ENCODE measurements at places on chromosomes 12 and 14.

DNA sequence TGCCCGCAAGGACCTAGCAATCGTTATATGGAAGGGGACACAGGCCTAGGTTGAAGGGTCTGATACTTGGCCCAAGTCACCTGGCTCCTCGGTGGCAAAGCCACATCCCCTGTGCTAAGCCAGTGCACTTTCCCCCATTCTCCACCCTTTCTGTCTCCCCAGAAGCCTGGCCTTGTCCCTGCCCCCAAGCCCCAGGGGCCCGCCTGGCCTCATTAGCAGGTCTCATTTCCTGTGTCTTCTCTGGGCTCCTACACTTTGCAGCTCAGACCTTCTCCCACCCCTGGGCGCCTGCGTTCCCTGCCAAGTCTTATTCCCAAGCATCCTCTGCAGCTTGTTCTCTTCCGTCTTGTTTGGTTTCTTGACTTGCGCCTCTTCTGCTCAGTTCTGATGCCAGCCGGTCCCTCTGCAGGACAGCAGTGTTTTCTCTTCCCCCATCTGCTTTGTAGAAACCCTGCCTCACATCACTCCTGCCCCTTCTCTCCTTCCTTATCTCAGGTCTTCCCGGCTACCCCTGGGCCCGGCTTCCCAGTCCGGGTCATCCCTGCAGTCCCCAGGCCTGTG, 66.7 kb downstream of the SLC24A4 start:
- no peak for DNase-seq

DNA sequence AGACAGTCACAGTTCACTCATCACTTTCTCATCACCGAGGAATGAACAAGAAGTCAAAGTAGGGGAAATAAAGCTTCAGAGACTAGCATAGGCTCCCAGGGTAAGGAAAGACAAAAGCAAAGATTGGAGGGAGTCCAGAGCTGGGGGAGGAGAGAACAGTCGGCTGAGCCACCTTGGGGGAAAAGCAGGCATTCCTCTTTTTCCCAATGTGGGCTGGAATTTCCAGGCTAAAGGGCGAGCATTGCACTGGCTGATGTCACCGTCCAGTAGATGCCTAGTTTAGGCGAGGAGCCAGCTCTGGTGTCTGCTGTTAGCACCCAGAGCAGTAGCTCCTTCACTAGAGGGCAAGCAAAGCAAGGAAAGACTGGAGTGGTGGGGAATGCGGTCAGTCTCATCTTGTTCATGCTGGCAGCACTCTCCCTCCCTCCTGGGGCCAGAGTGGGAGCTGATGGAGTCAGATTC, 8.5 kb upstream of the KRT75 start:
- DNase-seq: peak; percentile 99

DNA sequence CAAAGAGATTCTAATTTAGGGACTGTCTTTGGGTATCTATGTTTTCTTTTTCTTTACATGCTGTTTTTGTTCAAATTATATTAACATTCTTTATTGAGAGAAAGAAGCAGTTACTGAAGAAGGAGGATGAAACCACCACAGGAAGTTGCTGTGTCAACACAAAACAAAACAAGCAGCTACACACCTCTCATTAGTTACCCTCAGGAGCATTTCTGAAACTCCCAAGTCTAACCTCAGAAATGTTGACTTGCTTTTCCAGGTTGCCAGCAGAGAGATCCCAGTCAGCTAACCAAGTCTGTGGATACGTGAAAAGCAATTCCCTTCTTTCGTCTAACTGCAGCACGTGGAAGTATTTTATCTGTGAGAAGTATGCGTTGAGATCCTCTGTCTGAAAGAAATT, 33.5 kb downstream of the CLEC1A start:
- no peak for DNase-seq

DNA sequence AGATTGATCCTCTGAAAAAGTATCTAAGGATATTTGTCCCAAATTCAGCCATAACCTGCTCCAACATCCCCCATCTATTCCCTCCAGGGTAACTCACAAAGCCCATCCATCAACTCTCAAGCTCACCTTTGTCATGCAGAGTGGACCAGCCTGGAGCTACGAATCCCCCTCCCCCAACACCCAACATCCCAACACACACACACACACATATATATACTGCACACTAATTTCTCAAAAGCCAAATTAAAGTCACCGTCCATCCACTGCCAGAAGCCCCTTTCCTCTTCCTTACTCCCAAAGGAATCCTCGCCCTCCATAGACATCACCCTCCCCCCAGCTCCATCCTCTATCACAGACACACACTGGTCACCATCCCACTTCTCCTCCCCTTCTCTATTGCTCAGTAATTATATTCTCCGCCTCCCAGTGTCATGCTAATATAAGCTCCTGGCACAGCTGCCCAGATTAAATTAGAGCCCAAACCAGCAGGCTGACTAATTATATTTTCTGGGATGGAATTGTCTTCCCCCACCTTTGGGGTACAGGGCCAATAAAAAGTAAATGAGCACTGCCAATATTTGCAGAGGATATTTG, 13.5 kb upstream of the TESPA1 start:
- no peak for DNase-seq

DNA sequence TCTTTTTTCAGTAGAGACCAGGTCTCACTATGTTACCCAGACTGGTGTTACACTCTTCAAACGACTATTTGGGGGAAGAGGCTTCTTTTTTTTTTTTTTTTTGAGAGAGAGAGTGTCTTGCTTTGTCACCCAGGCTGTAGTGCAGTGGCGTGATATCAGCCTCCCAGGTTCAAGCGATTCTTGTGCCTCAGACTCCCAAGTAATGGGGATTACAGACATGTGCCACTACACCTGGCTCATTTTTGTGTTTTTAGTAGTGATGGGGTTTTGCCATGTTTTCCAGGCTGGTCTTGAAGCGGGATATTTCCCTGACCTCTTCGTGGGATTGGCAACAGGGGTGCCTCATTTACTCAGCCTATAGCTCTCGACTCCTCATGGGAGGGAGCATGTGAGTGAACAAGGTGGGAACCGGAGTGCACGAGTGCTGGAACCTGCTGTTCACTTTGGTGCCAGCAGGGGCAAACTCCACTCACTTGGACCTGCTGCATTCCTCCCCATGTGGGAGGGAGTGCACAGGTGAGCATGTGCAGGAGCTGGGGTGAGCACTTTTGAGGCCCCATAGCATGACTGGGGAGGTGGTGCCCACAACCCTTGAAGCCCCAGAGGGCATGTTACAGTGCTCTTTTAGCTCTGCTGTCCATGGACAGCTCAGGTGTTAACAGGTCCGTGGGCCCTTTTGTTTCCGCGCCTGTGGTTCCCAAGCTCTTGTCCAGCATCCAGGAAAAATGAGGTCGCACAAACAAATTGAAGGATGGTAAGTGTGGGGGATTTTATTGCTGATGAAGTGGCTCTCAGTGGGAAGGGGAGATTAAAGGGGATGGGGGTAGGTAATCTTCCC, 79.1 kb upstream of the HECTD1 start:
- DNase-seq: no peak

- peak; percentile 91 for DNase-seq
Measured at GRCh38 chr12:96198965-96199364, 4.8 kb downstream of the ELK3 start.

DNA sequence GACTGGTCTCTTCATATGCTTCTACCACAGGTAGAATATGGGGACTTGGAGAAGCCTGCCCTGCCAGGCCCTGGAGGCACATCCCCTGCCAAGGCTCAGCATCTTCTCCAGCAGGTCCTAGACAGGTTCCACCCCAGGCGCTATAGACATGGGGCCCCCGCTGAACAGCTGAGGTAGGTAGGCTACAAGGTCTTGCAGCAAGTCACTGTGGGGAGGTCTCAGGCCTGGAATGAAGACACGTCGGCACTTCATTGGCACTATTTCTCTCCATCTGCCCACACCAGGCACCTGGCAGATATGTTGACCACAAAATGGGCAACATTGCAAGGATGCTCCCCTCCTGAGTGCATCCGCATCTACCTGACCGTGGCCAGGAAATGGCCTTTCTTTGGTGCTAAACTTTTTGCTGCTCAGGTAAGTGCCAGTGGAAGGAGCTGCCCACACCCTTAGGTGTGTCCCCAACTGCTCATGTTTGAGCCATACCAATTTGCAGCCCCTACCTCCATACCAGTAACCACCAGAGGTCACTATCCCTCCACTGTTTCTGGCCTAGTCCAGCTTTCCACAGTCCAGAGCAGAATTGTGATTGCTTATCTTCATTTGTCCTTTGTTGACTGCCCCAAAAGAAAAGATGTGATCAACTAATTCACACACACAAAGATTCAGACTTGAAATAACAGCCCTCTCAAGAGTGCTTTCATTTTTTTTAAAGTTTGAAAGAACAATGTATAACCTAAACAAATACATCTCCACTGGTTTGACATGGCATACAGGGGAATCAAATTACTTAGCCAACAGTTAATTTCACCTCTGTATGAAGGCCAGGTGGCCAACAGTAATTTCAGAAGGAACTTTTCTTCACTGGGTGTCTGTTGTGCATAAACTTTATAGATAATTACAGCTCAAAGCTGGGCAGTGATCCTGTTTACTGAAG, 16.1 kb downstream of the PIGH start:
- peak; percentile 29 for DNase-seq

- no peak for DNase-seq
Measured at GRCh38 chr12:4448371-4448940, 2.8 kb upstream of the FGF6 start.

GRCh38 chr12:91037276-91037675, 20.5 kb downstream of the KERA start:
- DNase-seq: no peak

DNA sequence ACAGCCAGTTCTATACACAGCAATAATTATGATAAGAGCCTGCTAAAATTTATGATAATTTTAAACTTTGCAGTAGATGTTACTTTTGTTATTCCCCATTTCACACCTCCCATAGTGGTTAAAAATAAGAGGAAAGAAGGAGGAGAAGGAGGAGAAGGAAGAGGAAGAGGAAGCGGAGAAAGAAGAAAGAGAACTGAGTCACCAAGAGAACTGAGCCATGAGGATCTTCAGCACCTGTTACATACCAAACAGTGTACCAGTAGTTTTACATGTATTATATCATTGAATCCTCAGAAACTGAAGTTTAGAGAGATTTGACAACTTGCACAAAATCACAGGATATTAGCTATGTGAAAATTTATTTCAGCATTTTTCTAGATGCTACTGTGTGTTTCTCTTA, 3.9 kb downstream of the CD163 start:
- no peak for DNase-seq

DNA sequence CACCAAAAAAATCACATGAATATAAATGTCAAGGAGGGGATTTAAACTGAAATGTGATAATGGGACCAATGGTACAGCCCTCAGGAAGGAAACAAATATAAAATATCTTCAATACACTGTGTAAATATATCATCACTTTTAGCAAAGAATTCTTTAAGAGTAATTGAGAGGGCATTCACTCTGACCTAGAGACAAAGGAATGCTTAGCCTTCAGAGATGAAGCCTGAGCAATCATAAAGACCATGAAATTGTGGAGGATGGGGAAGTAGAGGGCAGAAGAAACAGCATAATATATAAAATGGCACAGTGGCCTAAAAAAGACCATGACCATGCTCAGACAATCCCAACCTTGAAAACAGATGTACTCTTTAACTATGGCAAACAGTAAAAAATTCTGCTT, 20.4 kb downstream of the YAF2 start:
- peak; percentile 29 for DNase-seq

DNA sequence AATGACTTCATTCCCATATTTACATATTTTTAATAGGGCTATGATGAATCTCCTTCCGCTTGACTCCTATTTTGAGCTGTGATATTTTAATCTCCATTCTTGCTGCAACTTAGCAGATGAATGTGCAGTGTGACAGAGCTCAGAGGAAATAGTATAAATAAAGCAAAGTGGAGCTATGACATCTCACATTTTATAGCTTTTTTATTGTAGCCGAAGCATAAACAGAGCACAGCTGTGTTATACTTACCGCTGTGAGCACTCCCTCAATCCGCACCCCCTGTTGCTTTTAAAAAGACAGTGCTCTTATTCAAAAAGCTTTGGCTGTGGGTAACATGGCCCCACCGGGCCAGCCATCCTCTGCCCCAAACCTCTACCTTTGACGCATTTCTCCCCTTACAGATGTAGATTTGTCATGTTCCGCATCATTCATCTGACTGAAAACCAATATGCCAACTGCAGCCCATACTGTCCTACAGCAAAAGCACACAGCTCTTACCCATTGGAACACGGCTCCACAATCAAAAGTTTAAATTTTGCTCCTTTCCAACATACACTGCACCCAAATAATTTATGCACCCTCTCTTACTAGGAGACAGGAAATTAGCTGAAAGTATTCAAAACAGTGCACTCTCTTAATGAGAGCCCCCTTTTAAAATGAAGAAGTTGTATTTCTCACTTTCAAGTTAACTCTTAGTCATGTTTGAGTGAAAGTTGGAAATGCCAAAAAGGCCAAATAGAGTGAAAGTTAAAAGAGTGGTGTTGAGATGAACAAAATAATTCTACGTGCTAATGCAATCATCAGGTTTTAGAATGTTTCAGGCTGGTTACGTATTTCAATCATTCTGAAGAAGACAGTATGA, 429.3 kb upstream of the SOX5 start:
- no peak for DNase-seq

DNA sequence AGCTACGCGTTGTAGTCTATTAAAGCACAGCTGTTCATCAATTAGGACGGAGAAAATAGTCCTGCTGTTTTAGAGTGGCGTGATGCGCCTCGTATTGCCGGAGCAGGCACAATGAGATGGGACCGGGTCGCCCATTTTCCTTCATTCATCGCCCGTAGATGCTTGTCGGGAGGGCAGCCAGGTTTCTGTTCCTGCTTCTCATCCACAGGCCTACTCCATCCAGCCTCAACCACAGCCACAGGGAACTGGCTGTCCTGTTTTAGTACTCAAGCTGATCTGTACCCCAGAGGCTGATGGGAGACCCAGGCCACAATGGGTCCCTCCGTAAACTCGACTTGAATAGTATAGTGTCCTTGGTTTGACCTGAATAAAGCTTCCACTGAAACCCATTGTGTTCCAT, 264.0 kb downstream of the VRK1 start:
- no peak for DNase-seq

DNA sequence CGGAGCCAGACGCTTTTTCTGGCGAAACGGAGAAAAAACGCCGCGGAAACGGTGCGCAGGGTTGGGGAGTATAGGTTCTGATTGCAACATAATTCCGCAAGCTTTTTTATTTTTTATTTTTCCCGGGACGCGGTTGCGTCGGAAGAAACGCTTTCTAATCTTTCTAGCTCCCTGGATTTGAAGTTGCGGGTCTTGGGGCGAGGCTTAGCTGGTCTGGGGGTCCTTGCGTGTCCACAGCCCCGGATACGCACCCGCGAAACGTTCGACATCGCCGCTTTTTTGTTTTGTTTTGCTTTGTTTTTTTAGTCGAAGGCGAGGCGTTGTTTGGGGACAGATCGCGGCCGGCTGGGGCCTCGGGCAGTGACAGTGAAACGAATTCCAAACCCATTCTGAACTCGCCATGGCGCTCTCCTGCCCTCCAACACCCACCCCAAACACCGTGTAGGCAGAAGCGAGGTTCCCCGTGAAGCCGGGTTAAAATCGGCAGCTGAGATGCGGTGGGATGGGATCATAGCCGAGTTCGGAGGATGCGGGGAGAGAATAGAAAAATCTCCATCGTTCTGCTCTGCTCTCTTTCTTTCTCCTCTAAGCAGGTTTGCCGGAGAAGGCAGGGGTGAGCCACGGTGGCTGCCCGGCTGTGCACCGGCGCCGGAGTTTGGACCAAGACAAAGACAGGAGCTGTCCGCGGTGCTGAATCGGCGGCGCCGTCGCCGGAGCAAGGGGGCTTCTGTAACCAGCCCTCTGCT, 8.1 kb upstream of the LHX5 start:
- DNase-seq: no peak

- no peak for DNase-seq
Measured at GRCh38 chr12:131990980-131991305, 41.2 kb downstream of the EP400 start.
